ENCODE measurements at places on chromosomes 1 and 21.

GRCh38 chr1:17789926-17790325 lies 34.8 kb downstream of the ACTL8 start:
- no peak for DNase-seq

GRCh38 chr1:152981146-152981871 lies 2.6 kb upstream of the SPRR1A start:
- DNase-seq, result no peak

DNA sequence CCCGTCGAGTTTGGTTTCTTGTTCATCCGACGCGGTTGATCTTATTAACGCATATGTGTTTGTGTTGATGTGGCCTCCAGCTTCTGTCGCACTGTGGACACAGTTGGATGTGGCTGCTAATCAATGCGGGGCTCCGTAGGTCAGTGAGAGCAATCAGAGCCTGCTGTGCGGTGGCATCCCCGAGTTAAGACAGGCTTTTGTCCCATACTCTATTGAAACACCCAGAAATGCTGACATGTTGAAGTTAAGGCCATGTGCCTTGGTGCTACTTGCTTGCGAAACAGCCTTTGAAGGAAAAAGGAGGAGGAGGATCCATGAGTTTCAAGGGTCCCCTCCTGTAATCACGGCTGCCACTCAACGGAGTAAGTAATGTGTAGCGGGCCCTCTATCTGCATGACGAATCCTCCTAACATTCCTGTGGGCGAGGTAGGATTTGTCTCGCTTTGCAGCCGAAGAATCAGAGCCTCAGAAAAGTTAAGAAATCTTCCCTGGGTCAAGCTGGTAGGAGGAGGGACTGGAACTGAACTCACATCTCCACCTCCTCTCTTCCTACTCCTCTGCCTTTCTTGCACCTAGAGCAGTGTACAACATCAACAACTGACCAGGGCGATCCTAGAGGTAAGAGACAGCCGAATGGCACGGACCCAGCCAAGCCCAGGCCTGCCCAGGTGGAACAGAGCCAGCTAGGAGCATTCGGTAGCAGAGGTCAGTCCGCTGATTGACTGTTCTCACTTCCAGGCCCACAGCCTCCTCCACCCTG lies 19.5 kb downstream of the PDE9A start:
- no peak for DNase-seq

DNA sequence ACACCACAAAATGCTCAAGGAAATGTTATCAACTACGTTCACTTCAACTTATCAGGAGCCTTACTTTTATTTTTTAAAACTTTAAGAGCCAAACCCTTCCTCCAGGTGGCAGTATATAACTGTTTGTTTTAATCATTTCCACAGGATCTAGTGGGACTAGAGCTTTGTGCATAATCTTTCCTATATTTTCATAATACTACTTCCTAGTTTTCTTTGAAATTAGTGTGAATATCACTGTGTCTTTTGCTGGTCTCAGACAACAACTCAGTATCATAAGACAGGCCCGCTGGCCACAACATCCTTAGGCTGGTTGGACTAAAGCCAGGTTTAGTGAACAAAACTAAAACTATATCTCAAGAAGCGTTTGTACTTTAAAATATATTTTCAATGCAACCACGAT lies 145.5 kb downstream of the TIAM1 start:
- no peak for DNase-seq
